ENCODE measurements at places on chromosomes 2 and 18.

DNA sequence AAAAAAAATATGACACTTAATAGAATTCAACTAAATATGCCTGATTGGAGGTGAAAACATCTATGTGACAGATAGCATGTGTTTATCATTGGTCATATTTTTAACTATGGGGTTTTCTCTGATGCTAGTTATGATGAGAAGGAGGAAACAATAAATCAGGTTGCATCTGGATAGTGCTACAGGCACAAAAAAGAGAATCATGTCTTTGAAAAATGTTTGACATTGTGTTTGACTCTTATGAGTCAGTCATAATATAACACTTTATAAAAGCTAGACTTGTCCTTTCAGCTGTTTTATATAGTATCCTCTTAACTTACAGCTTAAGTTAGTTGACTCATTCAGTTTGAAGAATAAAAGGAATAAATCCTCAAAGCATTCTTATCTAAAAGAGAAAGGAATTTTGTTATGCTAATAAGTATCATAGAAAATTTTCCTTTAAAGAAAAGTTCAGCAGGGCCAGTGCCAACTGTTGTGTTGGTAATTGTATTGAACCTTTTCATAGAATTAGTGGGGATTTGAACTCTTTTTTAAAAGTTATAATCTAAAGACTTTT, 78.4 kb upstream of the UBXN4 start:
- DNase-seq, result no peak

GRCh38 chr2:134276381-134277172, 22.7 kb downstream of the MGAT5 start:
- DNase-seq, result no peak

GRCh38 chr18:24878289-24878688, 417.9 kb downstream of the HRH4 start:
- no peak for DNase-seq

DNA sequence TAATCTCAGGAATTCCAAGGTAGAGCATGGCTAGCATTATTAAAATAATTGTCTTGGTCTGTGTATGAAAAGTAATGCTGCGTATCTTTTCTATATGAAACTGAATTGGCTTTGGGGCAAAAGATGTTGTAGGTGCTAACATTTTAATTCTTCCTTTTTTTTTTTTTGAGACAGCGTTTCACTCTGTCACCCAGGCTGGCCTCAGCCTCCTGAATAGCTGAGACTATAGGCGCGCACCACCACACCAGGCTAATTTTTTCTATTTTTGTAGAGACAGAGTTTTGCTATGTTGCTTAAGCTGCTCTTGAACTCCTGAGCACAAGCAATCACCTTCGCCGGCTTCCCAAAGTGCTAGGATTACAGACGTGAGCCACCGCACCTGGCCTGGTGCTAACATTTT, 172.6 kb upstream of the STON1 start:
- no peak for DNase-seq

DNA sequence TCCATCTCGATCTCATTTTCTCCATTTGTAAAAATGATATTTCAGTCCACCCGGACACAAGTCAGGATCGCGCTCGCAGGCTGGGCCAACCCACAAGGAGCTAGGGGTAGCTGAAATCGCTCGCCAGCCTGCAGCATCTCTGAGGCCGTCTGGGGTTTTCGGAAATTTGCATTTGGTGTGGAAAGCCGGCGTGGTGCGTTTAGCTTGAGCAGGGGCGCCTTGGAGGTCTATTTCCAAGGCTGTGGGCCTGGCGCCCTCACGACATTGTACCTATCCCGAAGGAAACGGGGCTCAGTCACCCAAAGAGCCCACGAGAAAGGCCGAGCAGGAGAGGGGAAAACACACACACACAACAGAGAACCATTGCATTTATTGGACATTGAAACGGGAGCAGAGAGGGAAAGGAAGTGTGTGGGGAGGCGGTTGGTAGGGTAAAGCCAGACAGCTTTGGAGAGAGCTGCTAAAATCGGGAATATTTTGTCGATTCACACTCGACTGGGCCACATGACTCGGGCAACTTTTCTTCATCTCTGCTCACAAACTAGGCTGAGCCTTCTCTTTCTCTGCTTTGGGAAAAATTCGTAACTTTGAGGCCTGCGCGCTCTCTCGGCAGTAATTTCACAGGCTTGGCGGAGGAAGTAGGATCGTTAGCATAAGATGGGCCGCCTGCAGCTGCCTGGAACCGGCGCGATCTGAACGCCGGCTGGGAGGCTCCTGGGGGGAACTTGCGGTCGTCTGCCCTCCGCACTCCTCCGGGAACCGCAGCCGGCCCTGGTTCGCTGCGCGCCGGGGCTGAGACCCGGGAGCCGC, 1.1 kb upstream of the HOXD8 start:
- no peak for DNase-seq

DNA sequence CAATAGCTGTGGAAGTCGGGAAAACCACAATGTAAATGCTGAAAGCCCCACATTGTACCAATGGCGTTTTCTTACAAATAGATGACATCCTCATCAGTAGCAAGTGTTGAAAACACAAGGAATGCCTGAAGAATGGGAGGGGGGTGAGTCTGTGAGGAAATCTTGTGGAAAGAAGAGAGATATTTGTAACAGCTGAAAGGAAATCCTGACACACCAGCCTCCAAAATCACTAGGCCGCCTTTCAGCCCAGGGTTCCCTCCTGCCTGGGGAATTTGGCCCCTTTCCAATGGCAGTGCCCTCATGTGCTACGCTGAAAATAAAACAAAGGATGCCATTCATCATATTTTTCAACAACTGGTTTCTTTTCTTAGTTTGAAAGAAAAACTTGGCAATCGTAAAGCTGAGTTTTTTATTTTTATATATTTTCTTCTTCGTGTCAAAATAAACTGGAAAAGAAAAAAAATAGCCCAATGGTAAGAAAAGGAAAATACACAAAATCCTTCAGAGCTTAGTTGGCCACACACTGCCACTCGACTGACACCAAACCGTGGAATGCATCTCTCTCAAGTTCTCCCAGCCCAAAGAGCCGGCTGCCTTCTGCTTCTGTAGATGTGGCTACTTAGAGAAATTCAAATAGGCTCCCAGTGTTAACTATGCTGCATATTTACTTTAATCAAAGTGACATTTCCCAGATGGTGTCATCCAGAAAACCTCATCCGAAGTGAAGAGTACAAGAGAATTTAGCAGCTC, 52.0 kb downstream of the FTCDNL1 start:
- DNase-seq, result no peak

GRCh38 chr2:110115291-110116032, at the start of gene MALL:
Gene MALL (minus strand): TSS chr2:110115822. CDS start chr2:110115792, 30 bp downstream.
- DNase-seq, result no peak

All from stimulated activated CD4-positive, alpha-beta T cell treated with anti-CD3 and anti-CD28 coated beads, Interleukin-2, amount 100 ng/mL, for 4 hours (primary cell).